ENCODE measurements at places on chromosomes 1 and 21. TPM values are rescaled to one million over a fixed set of nuclear protein-coding genes. Genes with fewer than 3 reads are reported as not detected.

The SDC3 gene
- total RNA-seq: 8.9 TPM

The NOL9 gene
- 24.0 TPM for total RNA-seq

The CD1D gene
- 1.0 TPM for total RNA-seq

The BATF3 gene
- 0.52 TPM for total RNA-seq

The PTPRC gene
- total RNA-seq: 15.7 TPM

The CBR1 gene
- total RNA-seq: 21.4 TPM

The SLFNL1 gene
- 0.52 TPM for total RNA-seq

The AVPR1B gene
- 0.52 TPM for total RNA-seq

The KCNT2 gene
- total RNA-seq: 8.9 TPM

The INSRR gene
- 0.52 TPM for total RNA-seq

The C1orf141 gene
- total RNA-seq: not detected

The SZRD1 gene
- total RNA-seq: 13.0 TPM

The AGMAT gene
- 4.2 TPM for total RNA-seq

The GNG4 gene
- 1.0 TPM for total RNA-seq

The MORN1 gene
- total RNA-seq: 4.2 TPM

The IL22RA1 gene
- total RNA-seq: not detected

The MRAP gene
- 2.6 TPM for total RNA-seq

The GUCA2B gene
- not detected for total RNA-seq

The KCNA3 gene
- total RNA-seq: 0.52 TPM

The C1orf226 gene
- 0.52 TPM for total RNA-seq

The VWA5B1 gene
- total RNA-seq: 0.52 TPM

The ISG15 gene
- 23.5 TPM for total RNA-seq

The TMEM125 gene
- 0.52 TPM for total RNA-seq

The ERG gene
- total RNA-seq: 4.7 TPM

The SPRR4 gene
- total RNA-seq: not detected

The ADAMTSL4 gene
- 12.0 TPM for total RNA-seq

The YTHDF2 gene
- total RNA-seq: 59.5 TPM

The TIAM1 gene
- 24.5 TPM for total RNA-seq

The SPTA1 gene
- 4.7 TPM for total RNA-seq

The ESRRG gene
- 25.1 TPM for total RNA-seq
